ENCODE measurements at places on chromosomes 4 and X. TPM values are rescaled to one million over a fixed set of nuclear protein-coding genes. Genes with fewer than 3 reads are reported as not detected.

HNRNPH2 gene
- total RNA-seq: 46.9 TPM

- peak; percentile 85 for DNase-seq
These were observed at the start of gene UNC5C for GRCh38 chr4:95548738-95549245. Gene UNC5C (minus strand): TSS chr4:95548973.

- no peak for DNase-seq
These were observed 45.5 kb downstream of the CLNK start for GRCh38 chr4:10639100-10639499.

GRCh38 chrX:5458300-5458842 is 770.3 kb downstream of the NLGN4X start:
- no peak for DNase-seq

DNA sequence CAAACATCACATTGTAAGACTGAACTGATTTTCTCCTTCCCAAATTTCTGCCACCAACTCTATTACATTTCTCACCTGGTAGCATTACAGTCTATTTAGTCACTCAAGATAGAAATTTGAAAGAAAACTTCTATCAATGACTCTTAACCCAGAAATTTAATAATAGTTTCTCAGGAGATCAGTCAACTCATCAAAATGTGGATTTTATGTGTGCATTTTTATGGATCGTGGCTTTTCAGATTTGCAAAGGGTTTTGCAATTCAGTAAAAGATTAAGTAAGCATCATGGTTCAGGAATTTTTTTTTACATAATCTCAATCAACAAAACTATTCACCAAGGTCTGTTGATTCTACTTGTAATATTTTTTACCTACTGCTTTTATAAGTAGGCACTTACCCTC is 111.1 kb downstream of the CFAP299 start:
- DNase-seq: no peak

GRCh38 chrX:23727206-23727605 is 15.9 kb downstream of the ACOT9 start:
- no peak for DNase-seq

All from Right ventricle myocardium superior (tissue), 1 donor.